ENCODE measurements at places on chromosomes 11 and 22. TPM values are rescaled to one million over a fixed set of nuclear protein-coding genes. Genes with fewer than 3 reads are reported as not detected.

GRCh38 chr22:24989541-24989951, 37.0 kb downstream of the KIAA1671 start:
- no peak overlapping the region for H3K4me3 ChIP-seq
- no peak overlapping the region for H3K27ac ChIP-seq
- no peaks in the 10 kb centered on the region for H3K27me3 ChIP-seq
- DNase-seq = no peak

DNA sequence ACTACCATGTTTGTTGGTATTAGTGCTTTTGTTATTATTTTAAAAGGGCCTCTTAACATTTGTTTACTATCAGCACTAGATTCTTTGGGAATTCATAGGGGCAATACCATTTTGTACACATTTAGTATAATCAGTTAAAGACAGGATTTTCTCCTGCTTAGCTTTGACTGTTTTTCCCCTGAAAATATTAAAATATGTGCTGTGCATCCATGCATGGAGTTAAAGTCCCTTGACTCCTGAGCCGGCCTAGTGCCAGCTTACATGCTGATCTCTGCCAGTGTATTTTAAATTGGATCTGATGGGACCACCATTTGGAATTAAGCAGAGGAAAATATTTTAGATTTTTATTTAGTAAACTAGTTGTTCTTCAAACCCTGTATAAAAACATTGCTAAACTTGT, 161.4 kb downstream of the METTL15 start:
- no peak for DNase-seq
- no peaks in the 10 kb centered on the region for H3K27me3 ChIP-seq
- H3K4me1 ChIP-seq = no peaks in the 10 kb centered on the region
- no peaks in the 10 kb centered on the region for H3K36me3 ChIP-seq
- H3K27ac ChIP-seq = no peak overlapping the region

Gene TBX1
- total RNA-seq = not detected

GRCh38 chr11:72688929-72689328, 14.7 kb upstream of the PDE2A start:
- DNase-seq = no peak
- H3K4me3 ChIP-seq = no peak overlapping the region
- H3K4me1 ChIP-seq = no peaks in the 10 kb centered on the region
- H3K36me3 ChIP-seq = peaks cover 65% of the 10 kb centered on the region
- H3K27ac ChIP-seq = no peak overlapping the region
- H3K27me3 ChIP-seq = no peaks in the 10 kb centered on the region

Gene ILK
- 62.9 TPM for total RNA-seq

- no peak for DNase-seq
- no peak overlapping the region for H3K27ac ChIP-seq
- H3K4me3 ChIP-seq = no peak overlapping the region
- no peaks in the 10 kb centered on the region for H3K36me3 ChIP-seq
These were observed 568.3 kb upstream of the KIRREL3 start for GRCh38 chr11:127568891-127569290.

Data from CD4-positive, CD25-positive, alpha-beta regulatory T cell (primary cell).